ENCODE measurements at places on chromosomes 2 and 18.

- DNase-seq = no peak
These were observed 23.3 kb downstream of the CHST10 start for GRCh38 chr2:100394111-100394641.

DNA sequence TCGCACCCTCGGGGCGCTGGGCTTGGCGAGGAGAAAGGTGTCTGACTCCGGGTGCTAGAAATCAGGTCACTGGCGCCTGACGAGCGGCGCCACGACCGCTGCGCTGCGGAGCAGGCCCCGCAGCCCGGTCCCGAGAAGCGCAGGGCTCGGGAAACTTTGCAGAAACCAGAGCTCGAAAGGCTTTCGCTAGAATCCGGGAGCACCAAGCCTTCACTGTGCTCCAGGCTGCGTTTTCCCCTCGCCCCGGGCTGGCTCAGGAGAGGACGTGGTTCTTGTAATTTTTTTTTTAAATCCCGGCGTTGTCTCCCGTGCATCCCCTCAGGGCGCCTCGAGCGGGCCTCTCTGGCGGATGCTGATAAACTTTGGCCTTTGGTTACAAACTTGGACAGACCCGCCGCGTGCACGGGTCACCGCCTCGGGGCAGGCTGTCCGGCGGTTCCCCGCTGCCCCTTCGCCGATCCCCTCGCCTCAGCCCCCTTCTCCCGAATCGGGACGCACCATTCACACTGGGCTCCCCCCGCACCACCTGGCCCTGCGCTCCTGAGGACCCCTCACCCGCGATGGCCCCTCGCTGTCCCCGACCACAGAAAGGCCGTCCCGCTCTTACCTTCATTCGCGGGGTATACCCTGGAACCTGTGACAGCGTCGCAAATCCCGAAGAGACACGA, 419 bp downstream of the EPHA4 start:
- no peak for DNase-seq

GRCh38 chr2:197398913-197399312, 35.9 kb downstream of the SF3B1 start:
- DNase-seq = no peak

GRCh38 chr2:238286095-238286494, 2.3 kb downstream of the PER2 start:
- DNase-seq = no peak

- no peak for DNase-seq
These were observed 2.1 kb upstream of the SPIRE1 start for GRCh38 chr18:12659904-12660605.

DNA sequence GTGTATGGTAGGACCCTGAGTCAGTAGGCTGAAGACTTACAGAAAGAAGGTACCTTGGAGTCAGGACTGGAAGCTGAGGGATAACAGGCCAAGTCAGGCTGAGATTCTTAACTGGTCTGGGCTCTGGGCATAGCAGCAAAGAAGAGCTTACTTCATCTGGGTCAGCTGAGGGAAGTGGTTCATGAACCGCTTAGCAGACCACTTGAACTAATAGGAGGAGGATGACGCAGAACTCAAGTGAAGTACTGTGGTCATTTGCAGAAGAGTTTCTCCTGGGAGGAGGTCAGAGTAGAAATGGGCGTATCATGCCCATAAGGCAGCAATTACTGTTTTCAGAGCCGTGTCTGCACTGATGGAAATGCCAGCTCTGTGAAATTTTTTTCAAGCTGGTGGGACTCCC, 164.5 kb downstream of the LCLAT1 start:
- no peak for DNase-seq

DNA sequence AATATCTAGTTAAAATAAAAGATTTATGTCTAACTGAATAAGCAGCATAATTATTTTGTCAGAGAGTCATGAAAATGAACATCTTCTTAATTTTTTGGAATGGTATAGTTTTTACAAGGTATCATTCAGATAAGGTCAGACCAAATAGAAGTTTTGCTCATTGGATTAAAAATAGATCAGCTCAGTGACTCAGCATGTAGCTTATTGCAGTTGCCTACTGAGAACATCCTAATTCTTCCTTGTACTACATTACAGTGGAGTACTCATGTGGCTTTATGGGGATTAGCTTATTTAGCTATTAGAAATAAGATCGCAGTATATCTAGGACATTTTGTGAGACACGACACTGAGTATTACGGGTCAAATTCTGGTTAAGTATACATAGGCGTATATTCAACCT, 38.2 kb upstream of the PPM1B start:
- DNase-seq = no peak

DNA sequence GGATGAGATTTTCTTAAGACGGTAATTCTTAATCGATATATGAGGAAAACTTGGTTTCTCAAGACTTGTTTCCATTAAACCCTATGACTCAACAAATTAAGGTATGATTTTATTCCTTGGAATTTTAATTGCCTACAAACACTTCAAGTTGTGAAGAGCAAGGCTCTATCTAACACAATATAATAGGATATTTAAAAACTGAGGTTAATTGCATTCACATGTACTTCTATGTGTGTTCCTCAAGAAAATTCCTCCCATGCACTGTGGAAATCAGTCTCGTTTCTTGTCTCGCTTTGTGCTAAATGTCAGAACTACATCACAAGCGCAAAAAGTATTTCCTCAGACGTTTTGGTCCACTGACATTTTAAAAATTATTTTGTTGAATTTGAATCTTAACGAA, 109.6 kb upstream of the UNC80 start:
- no peak for DNase-seq

- DNase-seq = no peak
These were observed 177.7 kb upstream of the GULP1 start for GRCh38 chr2:188114014-188114413.

GRCh38 chr2:48983551-48983950, 170.8 kb downstream of the FSHR start:
- no peak for DNase-seq

- no peak for DNase-seq
These were observed 400.9 kb upstream of the SMIM21 start for GRCh38 chr18:75828379-75828778.

DNA sequence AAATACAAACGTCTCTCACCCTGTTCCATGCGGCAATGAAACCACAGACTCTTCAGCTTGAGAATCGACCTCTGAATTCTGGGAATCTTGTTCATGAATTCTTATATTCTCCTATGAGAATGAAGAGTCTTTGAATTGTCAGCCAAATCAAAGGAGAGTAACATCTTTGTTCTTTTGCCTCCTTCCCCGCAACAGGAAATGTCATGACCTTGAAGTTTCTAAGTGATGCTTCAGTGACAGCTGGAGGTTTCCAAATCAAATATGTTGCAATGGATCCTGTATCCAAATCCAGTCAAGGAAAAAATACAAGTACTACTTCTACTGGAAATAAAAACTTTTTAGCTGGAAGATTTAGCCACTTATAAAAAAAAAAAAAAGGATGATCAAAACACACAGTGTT, 21.8 kb downstream of the TNFAIP6 start:
- DNase-seq = no peak

GRCh38 chr18:6366776-6367175, 47.9 kb downstream of the L3MBTL4 start:
- no peak for DNase-seq

GRCh38 chr2:176160251-176160985, 3.3 kb downstream of the HOXD3 start:
- no peak for DNase-seq

- no peak for DNase-seq
These were observed 46.4 kb downstream of the STK25 start for GRCh38 chr2:241461693-241462677.

- no peak for DNase-seq
These were observed 1237.8 kb downstream of the SUCLG1 start for GRCh38 chr2:83221258-83221657.

GRCh38 chr2:20525041-20526035, 78.5 kb downstream of the RHOB start:
- no peak for DNase-seq

GRCh38 chr2:217998926-217999594, 3.7 kb downstream of the TNS1 start:
- DNase-seq = no peak

GRCh38 chr18:62558015-62558663, 35.3 kb downstream of the ZCCHC2 start:
- DNase-seq = no peak

DNA sequence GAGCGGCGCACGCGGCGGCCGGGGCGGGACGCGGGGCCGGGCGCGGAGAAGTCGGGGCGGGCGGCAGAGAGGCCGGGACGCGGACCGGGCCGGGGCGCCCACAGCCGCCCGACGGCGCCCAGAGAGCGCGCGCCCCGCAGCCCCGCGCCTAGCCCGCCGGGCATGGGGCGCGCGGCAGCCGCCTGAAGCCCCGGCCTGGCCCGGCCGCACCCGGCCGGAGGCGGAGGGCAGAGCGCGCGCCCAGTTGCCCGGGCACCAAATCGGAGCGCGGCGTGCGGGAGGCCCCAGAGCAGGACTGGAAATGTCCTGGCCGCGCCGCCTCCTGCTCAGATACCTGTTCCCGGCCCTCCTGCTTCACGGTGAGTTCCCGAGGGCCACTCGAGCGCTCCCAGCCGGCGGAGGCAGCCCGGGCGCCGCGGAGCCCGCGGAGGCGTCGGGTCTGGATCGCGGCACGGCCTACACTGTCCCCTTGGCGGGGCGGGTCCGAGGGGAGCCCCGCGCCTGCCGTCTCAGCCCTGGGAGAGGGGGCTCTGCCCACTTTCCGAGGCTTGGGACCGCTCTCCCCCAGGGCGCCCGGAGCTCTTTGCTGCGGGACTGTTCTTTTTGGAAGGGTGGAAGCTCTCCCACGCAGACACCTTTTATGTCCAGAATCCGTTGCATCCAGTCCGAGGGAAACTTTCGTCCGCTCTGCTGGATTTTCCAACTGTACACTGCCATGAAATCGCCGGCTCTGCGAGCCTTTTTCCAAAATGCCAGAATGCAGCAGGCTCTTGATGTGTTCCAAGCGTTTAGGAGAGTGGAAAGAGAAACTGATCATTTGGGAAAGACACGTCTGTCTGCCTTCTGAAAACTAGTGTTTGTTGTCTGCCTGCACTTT, 484 bp downstream of the APCDD1 start:
- no peak for DNase-seq

DNA sequence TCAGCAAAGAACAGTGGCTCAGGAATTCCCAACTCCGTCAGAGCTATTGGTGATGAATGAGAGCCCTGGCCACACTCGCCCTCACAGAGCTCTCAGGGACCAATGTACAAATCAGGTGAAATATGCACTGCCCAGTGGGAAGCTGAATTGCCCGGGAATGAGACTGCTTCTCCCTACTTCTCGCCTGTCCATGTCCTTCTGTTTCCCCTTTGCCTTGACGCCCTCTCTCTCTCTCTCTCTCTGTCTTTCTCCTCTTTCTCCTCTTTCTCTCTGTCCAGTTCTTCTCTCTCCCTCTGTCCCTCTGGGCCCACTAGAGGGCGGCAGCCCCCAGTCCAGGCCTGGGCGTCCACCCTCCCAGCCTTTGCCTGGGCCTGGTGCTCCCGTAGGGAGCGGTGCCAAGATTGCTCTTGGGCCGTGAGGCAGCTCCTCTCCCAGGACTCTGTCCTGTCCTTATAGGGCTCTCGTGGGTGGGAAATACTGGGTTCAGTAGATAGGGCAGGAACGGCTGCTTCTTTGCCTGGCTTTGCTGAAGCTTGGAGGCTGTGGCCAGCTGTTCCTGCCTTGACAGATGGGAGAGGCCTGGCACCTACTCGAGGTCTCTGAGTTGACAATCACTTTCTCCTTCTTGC, 28.4 kb upstream of the PUM2 start:
- DNase-seq = no peak

DNA sequence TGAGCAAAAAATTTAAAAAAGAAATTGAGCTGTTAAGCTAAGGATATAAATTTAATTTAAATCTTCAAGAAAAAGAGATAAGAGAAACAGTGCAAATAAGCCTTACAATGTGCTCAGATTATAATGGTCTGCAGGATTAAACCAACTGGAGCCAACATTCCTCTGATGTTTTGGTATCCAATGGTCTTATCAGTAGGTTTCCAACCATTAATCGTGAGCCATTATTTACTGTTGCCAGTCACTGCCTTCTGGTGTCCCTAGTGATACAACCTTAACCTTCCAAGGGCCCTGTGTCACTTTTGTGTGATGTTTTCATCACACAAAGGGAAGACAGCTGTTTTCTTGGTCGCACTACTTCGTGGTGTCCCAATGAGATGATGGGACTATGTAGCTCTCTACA, 134.5 kb upstream of the CTAGE1 start:
- DNase-seq = no peak

GRCh38 chr2:234841321-234842015, 110.3 kb upstream of the SH3BP4 start:
- no peak for DNase-seq

- DNase-seq = no peak
These were observed 478.2 kb downstream of the ARHGAP15 start for GRCh38 chr2:143607231-143608062.

GRCh38 chr2:64204703-64205102, 60.5 kb upstream of the PELI1 start:
- DNase-seq = no peak

- DNase-seq = no peak
These were observed 31.9 kb downstream of the C1QL2 start for GRCh38 chr2:119126650-119127049.

DNA sequence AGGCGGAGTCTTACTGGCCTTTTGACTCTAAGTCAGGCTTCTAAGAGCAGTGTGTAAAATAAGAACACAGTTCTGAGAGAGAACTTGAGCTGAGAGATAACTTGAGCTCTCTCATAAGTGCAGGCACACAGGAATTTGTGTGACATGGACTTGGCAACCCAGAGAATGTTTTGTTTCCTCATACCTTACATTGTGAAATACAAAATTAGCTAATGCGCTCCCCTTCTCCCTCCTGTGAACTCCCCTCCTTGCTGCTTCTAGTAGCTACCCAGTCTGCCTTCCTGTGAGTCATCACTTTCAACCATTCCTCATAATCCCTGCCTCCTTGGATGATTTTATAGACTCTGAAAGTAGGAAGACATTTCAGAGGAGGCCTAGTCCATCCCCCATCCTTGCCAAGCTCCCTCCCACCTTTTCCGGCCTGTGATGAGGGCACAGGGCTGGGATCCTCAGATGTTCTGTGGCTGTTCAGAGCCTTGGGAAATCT, 22.6 kb downstream of the FER1L5 start:
- DNase-seq = no peak

GRCh38 chr2:88845772-88846661, 154.5 kb downstream of the RPIA start:
- DNase-seq = no peak

DNA sequence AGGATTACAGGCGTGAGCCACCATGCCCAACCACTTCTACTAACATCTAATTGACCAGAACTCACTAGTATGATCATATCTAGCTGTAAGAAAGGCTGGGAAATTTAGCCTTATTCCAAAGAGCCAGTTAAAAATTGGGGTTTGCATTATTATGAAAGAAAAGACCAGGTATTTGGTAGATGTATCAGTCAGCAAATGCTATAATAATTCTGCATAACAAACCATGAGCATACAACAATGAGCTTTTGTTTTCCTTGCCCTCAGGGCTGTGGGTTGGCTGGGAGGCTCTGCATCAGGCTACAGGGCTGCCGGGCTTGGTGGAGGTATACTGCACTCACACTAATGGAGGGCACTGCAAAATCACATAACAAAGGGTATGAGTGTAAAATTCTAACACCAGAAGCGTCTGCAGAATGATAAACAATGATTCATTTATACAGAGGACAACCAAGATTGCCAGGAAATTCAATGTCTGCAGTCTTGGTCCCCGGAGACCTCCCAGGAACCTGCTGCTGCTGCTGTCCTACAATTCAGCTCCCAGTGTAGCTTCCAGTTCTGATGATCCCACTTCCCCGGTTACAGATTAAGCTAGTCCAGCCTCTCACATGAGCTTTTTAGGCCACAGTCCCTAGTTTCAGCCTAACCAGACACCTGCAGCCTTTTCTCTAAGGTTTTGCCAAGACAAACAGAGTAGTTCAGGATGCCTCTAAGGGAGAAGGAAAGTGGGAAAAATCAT, 32.2 kb upstream of the ST3GAL5 start:
- no peak for DNase-seq
